ENCODE measurements at places on chromosomes 2 and 18.
A peak's percentile ranks its signal among the peaks of the same experiment; 100 is the strongest.

GRCh38 chr18:22713511-22713910, 219.6 kb upstream of the RBBP8 start:
- peak; percentile 49 for DNase-seq

- no peak for DNase-seq
Measured at GRCh38 chr2:20584045-20584398, 66.9 kb downstream of the HS1BP3 start.

- DNase-seq, result no peak
Measured at GRCh38 chr2:198639580-198639979, 818.2 kb downstream of the SATB2 start.

- DNase-seq, result no peak
Measured at GRCh38 chr2:47031909-47032668, 116.5 kb upstream of the MCFD2 start.

GRCh38 chr2:163407296-163407695, 328.5 kb downstream of the FIGN start:
- DNase-seq, result no peak

- no peak for DNase-seq
Measured at GRCh38 chr2:173941567-173941966, 23.6 kb downstream of the SP3 start.

DNA sequence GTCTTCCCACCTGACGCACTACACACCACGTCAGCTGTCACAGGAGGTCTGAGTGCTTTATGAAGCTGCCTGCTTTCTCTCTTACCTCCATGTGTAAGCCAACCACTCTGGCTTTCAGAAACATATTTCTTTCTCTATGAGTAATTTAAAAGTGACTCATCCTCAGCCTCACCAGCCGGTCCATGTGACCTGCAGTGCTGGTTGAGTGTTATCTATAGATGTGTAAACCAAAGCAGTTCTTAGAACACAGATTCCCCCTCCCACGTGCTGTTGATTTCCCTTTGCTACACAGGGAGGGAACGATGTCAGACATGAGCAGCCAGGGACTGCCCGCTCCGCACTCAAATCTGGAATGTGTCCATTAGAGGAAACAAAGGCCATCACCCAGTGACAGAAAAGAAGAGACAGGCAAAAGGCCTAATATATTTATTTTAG, 157.8 kb downstream of the BCL2 start:
- peak; percentile 92 for DNase-seq

GRCh38 chr2:113218283-113219091, 44.7 kb downstream of the PSD4 start:
- peak; percentile 97 for DNase-seq

Data from COLO829 (cell line).